ENCODE measurements at places on chromosomes 16 and 17.

GRCh38 chr16:50500171-50500874 is 47.9 kb upstream of the NKD1 start:
- no peak for DNase-seq

- no peak for DNase-seq
Observed at GRCh38 chr17:46978489-46979146, 435 bp downstream of the RPRML start.

DNA sequence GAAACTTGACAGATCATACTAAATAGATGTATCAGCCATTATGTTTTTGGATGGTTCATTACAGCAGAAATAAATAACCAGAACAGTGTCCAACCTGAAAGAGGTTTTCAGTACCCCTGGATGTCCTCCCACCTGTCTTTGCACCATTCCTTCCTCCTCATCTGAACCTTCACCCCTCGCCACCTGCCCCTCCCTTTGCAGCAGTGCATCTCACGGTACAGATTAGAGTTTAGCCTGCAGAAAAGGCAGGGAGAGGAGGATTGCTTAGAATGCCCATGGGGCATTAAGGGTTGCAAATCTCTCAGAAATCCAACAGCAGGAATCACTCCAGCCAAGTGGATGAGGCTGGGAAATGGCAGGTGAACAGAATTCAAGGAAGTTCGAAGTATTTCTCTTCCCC is 155.0 kb downstream of the HS3ST2 start:
- no peak for DNase-seq

GRCh38 chr16:12356632-12357340 is 380.3 kb downstream of the SNX29 start:
- DNase-seq: no peak

DNA sequence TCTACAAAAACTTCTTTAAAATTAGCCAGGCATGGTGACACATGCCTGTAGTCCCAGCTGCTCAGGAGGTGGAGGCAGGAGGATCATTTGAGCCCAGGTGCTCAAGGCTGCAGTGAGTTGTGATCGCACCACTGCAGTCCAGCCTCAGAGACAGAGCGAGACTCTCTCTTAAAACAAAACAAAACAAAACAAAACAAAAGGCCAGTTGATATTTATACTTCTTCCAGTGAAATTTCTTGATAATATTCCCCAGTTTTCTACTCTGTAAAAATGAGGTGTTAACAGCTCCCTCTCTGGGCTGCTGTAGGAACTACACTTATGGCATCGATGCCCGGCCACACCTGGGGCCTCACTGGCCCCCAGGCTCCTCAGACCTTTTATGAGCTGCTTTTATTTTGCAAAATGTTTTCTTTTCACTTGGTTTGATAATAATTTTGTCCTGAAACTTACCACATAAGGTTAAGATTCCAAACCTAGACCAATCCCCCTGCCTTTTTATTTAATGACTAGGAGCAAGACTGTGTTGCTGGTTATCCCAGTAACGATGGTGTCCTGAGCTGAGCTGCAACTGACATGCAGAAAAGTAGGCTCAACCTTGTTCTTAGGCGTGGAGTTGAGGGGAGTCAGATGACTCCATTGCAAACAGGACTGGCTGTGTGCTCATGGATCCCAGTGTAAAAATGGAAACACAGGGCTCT is 17.6 kb downstream of the MAPK8IP3 start:
- no peak for DNase-seq

DNA sequence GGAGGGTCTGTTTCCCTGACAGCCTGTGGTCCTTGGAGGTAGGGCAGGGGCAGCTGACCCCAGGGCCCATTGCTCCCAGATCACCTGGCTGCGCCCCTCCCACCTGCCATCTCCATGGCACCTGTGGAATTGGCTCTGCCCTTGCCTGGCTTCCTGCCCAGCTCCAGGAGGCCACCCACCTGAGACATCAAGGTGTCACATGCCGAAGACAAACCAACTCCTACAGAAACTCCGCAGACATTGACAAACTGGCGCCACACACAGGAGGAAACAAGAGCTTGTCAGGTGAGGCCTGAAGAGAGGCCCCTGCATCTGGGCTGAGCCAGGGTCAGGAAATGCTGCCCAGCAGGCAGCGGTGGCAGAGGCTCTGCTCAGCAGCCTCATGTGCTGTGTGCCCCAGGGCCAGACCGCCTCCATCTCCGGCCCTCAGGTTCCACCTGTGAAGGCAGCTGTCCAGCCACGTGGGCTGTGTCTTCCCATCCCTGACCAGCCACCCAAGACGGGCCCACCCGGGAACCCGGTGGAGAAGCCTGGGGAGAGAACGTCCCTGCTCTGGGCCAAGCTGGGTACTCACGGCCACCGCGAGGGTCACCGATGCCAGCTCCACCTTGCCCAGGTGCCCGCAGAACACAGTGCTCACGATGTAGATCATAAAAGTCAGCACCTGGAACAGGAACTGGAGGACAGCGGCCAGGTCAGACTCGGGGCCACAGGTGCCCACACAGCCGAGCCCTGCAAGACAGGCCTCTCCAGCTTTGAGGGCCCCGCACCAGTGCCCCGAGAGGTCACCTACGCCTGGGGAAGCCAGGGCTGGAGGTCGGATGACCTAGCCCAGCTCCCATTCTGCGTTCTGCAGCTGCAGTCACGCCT is 1.6 kb downstream of the SLC47A2 start:
- no peak for DNase-seq

- no peak for DNase-seq
Observed at GRCh38 chr17:44751806-44752205, 7.0 kb upstream of the ADAM11 start.

- DNase-seq: no peak
Observed at GRCh38 chr17:41015454-41015853, 6.5 kb upstream of the KRTAP3-1 start.

DNA sequence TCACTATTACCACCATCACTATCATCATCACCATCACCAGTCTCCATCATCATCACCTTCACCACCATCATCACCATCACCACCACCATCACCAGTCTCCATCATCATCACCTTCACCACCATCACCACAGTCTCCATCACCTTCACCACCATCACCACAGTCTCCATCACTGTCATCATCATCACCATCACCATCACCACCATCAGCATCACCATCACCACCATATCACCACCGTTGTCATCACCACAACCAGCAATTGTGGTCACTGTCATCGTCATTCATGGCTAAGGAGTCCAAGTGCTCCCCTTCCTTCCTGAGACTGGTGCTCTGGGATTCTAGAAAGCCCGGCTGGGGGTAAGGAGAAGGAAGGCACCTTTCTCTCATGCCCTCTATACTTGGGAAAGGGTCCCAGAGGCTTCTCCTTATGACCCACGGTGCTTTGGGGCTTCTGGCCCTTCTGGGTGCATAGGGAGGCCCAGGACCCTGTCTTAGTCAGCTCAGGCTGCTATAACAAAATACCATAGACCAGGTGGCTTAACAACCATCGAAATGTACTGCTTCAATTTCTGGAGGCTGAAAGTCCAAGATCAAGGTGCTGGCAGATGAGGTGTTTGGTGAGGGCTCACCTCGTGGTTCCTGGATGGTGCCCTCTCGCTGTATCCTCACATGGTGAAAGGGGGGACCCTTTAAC is 93.4 kb upstream of the GSE1 start:
- DNase-seq: no peak

GRCh38 chr17:80352991-80353665 is 61.8 kb upstream of the ENDOV start:
- no peak for DNase-seq

DNA sequence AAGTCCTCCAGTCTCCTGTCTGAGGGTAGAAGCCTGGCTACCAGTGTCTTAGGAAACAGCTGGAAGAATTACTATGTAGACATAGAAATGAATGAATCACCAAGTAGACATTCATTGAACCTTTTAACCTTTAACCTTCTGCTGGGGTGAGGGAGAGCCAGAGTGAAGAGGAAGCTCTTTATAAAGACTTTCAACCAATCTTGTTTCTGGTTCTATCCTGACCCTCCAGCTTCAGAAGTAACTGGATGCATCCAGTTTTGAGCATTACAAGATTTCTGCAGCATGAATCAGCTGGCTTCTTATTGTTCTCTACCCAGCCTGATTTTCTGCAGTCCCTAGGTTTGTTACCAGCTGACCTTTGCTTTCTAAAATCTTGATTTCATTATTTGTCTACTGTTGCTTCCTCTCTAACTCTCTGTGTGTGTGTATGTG is 8.5 kb downstream of the TEKT1 start:
- DNase-seq: no peak

GRCh38 chr16:82081264-82081663 is 46.2 kb downstream of the HSD17B2 start:
- DNase-seq: no peak

GRCh38 chr16:85989863-85990643 is 91.1 kb downstream of the IRF8 start:
- DNase-seq: no peak

DNA sequence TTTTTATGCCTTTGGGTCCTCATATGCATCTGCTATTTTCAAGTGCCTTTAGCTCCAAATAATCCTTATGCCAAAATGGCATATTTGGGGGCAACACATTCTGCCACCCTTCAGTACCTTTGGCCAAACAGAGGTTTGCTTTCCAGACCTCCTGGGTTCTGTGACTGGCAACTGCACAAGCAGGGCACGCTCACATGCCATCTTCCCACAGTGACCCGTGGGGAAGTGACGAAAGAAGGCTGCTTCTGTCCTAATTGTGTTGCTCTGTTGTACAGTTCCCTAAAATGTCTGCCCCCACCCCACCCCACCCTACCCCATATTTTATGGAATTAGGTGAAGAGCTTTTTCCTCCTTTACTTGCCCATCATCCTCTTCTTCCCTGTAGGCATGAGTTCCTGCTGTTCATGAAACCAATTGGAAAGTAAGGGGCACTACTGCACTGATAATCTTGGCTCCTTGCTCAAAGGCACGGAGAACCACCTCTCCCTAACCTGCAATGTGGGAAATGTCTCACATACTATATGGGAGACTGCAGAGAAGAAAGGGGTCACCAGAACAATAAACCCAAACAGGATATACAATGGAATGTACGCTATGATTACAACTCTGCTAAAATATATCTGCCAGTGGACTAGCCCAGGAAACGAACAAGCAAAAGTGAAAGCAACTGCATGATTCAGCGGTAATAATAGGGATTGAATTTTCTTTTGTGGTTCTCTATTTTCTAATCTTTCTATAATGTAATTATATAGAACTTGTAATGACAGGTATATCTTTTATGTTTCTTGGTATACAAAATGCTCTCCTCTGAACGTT is 3.3 kb upstream of the SLFN12L start:
- no peak for DNase-seq

GRCh38 chr17:66564992-66565465 is 262.6 kb downstream of the PRKCA start:
- no peak for DNase-seq

DNA sequence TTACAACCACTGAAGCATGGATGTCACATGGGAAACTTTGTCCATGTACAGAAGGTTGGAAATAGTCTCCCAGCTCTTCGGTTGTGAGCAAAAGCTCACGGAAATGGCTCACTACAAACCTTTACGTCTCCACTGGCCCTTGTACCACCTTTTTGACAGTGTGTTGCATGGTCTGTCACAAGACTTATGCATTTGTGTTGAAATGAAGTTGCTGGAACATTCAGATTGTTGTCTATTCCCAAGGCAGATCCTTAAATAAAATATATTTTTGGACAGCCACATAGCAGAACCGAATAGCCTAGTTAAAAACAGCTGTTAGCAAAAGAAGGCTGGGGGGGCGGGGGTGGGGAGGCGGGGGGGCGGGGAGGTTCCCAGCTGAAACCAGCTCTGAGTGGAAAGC is 39.2 kb downstream of the KNOP1 start:
- DNase-seq: no peak

DNA sequence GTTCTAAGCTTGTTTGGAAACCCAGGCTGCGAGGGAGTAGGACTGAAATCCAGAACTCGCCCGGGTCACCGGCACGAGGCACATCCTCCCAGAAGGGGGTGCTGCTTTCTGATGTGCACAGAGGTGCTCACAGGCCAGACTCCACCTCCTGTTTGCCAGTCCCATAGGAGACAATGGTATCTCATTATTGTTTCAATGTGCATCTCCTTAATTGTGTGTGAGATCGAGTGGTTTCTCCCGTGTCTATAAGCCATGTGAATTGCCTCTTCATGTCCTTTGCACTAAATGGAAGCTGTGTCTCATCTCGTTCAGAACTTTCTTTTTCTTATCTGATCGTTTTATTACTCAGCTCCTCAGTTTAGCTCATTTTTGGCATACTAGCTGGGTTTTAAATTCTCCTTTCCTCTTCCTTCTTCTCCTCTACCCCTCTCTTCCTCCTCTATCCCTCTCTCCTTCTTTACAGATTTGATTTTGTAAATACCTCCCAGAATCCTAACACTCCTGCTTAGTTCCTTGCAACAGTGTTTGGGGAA is 32.1 kb upstream of the PRKCB start:
- peak; percentile 9 for DNase-seq

DNA sequence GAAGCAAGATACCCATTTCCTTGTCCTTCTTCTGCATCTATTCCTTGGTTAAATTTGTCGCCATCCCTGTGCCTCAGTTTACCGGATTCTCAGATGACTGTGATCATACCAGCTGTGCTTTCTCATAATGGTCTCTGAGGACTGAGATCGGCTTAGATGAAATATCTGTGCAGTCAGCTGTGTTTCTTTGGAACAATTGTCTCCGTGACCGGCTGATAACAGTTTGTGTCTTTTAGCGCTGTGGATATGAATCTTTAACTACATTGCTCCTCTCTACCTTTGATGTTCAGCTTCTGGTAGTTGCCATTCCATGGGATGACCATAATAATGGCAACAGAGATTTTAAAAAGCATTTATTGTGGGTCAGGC is 473 bp downstream of the FTO start:
- no peak for DNase-seq

- no peak for DNase-seq
Observed at GRCh38 chr17:77666881-77667395, 291.6 kb upstream of the TNRC6C start.

DNA sequence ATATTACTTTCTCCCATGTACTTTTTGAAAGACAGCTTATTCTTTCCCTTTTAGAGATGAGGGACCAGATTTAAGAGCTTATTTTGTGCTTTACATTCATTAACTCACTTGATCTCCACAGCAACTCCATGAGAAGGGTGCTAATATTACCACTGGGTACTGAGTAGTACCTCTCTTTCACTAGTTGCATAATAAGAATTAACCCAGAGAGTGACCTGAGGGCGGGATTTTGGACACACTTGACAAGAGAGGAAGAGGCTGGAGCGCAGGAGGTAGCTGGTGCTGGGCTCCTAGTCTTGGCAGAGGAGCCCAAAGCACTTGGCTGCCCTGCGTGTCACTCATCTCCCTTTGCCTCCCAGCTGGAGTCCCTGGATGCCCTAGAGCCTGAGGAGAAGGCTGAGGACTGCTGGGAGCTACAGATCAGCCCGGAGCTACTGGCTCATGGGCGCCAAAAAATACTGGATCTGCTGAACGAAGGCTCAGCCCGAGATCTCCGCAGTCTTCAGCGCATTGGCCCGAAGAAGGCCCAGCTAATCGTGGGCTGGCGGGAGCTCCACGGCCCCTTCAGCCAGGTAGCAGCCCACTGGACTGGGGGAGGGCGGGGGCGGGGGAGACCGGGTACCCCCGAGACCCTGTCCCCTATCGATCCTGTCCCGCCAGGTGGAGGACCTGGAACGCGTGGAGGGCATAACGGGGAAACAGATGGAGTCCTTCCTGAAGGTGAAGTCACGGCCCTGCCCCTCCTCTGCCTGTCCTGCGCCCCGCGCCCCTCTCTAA is 1.7 kb upstream of the MAZ start:
- no peak for DNase-seq

GRCh38 chr17:9537177-9537776 is 38.3 kb downstream of the STX8 start:
- no peak for DNase-seq

GRCh38 chr17:68449021-68449739 is 8.1 kb downstream of the WIPI1 start:
- no peak for DNase-seq

Data from NCI-H1436 treated with DMSO at 0.1 percent for 48 hours (cell line).